Hematopoietic multipotent progenitor cell treated with erythropoietin and hydrocortisone succinate and interleukin-3 and kit ligand, for 17 days (in vitro differentiated cells): ENCODE measurements at places on chromosomes 6 and 20.

DNA sequence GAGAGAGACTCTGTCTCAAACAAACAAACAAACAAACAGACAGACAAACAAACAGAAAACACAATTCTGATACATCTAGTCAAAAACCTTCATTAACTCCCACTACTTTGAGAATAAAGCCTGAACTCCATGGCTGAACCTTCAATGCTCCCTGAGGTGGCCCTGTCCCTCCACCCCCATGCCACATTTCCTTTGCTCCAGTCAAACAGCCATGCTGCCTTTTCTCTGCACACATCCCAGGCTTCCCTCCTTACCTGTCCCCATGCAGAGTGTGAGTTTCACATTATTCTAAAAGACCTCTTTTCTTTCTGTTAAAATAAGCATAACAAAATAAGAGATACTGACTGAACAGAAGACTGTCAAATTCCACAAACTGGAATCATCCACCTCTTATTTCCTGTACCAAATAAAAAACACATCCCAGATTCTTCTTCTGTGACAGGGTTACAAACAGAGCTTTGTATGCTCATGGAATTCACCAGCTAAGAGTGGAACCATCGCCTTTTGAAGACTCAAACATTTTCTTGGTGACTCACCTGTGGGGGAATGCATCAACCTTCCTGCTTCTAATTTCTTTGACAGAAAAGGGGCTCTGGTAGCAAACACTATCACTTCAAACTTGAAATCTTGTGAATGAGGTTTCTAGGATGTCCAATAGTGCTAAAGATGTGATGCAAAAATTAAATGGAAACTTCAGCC is 71.0 kb upstream of the SLC22A16 start:
- no peak for DNase-seq

DNA sequence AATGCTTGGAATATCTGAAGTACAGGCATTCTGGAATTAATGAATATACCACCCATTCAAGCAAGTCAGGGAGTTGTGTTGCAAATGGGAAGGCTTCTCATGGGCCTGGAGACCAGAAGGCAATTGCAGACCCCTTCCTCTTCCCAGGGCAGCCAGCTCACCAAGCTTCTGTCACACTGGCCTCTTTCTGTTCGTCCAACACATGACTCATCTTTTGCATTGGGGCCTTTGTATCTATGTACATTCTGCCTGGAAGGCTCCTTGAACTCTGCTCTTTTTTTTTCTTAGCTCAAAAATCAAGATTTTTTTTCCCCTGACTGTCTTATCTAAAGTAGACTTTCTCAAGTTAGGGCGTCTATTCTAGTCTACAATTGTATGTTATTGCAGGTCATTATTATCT is 132.9 kb upstream of the MYLIP start:
- DNase-seq = no peak

GRCh38 chr20:20505554-20505953 is 137.7 kb downstream of the INSM1 start:
- DNase-seq = no peak

DNA sequence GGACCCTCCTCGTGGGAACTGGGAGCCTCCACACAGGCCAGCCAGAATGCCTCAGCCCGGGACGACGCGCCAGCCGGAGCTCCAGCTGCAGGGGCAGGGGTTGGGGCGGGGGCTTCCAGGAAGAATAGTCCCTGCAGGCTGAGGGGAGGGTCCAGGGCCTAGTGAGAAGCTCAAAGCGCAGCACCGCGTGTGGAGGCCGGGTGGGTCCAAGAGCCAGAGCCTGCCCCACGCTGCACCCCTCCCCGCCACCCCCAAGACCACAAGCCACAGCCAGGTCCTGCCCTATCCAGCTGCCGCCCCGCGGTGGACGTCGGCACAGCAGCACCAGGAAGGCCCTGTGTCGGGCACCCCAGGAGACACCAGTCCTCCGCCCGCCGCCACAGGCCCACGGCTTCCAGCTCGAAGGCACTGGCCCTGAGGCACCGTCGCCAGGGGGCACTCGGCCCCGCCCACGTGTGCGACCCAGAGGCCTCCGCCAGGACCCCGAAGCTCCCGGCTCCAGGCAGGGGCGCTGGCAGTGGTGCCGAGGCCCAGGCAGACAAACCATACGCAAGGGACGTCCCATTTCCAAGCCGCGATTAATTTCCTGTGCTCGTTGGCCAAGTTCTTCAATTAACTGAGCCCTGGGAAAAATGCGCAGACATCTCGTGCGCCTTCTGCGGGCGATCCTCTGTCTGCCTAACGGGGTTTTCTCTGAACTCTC is 19.5 kb downstream of the KCNQ2 start:
- DNase-seq = no peak

- DNase-seq = peak; percentile 76
These were observed 195.5 kb downstream of the JARID2 start for GRCh38 chr6:15441215-15441868.

DNA sequence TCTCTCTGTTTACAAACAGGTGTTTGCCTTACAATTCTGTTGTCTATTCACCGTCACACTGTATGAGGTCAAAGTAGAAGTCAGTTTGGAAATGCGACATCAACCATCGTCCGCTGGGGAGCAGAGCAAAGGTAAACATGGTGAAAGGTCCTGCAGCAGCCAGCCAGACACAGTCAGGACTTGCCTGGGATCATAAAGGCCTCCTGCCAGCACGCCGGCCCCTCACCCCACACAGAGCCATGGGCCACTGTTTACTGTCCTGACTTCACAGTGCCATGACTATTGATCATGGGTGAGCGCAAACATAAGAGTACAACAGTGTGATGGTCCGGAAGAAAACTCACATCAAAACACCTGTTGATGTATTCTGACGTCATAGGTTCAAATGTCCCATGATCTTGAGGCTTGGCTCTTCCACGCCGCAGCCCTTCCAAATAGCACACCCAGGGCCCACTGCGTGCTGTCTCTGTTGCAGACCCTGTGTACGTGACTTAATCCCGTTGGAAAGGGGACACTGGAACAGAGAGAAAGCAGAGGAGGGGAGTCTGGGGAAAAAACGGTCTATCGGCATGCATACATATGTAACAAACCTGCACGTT is 16.9 kb upstream of the PPP1R3G start:
- no peak for DNase-seq

DNA sequence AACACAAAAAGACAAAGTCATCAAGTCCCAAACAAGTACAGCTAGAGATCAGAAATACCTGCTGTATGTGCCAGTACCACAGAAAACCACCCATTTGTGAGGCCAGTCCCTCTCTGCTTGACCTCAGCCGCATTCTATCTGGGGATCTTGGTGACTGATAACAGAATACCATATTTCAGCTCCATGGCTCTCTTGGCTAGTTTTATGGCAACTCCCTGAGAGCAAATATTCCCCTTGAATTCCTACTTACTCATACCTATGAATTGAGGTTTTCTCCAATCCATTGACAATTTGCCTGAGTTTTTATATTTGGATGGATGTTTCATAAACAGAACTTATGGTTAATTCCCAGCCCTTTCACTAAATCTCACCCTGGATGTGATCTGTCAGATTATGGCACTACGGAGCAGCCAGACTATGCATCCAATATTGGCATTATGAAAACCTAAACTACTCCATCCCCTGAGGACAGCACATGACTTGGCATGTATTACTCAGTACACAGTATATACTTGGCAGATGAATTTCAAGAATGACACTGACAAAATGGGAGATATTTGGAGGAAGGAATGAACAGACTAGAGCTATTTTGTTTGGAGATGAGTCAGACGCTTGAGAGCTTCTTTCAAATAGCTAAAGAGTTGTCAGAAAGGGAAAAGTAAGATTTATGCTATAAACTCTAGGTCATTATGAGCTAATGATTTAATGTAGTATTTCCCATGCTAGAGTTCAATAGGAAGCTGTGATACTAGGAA is 95.7 kb downstream of the PRDM1 start:
- DNase-seq = peak; percentile 33

DNA sequence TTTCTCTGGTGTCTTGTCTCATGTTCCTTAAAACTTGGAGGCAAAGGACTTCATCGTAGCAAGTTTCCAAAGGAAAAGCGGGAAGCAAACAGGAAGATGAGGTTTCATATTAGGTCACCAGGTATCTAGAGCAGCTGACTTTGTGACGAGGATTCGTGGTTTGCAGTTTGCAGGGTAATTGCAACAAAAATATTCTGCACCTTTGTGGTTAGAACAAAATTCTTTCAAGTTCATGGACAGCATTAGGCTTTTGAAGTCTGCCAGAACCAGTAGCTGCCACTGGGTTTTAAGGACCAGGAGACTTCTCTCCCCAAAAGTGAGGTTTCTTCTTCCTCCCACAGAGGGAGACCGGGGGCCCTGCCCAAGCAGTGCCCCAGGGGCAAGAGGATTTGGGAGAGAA is 63.4 kb downstream of the RPP40 start:
- no peak for DNase-seq

GRCh38 chr6:48535582-48536009 is 424.6 kb upstream of the PTCHD4 start:
- DNase-seq = no peak

GRCh38 chr6:15183979-15184378 is 61.9 kb upstream of the JARID2 start:
- DNase-seq = no peak

DNA sequence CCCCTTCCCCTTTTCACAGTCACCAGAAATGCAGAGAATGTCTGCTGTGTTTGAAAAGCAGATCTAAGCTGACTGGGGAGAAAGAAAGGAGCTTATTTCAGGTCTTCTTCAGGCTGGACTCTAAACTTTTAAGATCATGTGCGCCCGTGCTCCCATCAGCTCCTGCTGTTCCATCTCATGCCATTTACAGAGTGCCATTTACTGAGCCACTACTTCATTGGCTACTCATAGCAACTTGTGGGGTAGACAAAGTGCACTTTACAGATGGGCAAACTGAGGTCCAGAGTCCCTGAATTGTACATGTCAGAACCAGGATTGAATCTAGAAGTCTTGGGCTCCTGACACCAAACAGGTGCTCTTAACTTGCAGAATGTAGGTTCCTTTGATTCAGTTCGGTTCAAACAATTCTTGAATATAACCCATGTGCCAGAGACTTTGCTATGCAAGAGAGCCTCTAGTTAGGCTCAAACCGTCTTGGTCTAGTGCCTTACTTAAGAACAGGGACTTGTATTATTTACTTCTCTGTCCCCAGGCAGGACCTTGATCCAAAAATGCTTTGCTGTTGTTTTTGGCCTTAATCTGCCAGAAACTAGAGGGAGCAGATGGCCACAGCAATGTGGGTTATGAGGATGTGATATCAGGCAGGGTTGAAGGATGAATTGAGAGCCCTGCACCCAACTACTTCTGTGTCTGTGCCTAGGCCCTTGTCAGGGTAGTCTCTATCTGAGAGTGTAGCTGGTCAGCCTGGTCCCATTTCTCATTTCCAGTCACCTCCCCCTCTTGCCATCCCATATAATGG is 56.4 kb downstream of the RALY start:
- no peak for DNase-seq

- no peak for DNase-seq
These were observed 142.3 kb downstream of the UNC5CL start for GRCh38 chr6:40896696-40897095.

- DNase-seq = no peak
These were observed 86.8 kb downstream of the DLGAP4 start for GRCh38 chr20:36392989-36393388.

GRCh38 chr6:33008944-33009861 is at the start of gene HLA-DOA:
HLA-DOA (minus strand) TSS chr6:33009591.
- no peak for DNase-seq

DNA sequence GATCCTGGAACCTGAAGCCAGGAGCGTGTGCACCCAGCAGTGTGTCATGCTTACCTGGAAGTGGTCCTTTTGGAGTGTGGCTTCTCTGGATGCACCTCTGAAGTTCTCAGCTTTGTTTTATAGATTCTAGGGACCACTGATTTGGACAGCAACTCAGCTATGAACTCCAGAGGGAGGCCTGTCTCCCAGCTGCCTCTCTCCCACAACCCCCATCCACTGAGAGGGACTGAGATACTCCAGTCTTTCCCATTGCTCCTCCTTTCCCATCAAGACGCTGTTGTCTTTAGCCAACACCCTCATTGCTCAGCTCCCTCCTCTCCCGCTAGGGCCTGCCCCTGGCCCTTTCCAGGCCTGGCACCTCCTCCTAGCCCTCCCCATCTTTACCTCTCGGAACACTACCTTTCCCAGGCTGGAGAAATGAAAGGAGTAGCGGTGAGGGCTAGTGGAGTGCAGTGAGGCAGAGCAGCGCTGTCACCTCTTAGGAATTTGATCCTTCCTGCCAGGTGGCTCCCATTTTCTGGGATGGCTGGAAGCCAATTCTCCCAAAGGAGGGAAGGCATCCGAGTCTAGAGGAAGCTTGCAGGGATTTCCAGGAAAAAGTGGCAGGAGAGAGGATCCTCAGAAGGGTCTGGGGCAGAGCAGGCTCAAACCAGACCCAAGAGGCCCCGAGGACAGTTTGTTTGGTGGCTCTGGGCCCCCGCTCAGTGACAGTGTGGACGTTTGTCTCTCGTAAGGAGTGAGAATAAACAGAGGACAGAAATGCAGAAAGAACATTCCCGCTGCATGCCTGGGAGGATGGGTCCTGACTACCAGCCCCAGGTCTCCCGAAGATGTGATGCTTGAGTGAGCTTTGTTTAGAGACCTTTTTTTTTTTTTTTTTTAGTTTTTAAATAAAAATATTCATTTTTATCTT is at the start of gene LRRN4:
LRRN4 (minus strand) TSS at position 285 of the 913 bp plus-strand sequence. CDS start 1,261 bp downstream, outside the sequence.
- DNase-seq = no peak

DNA sequence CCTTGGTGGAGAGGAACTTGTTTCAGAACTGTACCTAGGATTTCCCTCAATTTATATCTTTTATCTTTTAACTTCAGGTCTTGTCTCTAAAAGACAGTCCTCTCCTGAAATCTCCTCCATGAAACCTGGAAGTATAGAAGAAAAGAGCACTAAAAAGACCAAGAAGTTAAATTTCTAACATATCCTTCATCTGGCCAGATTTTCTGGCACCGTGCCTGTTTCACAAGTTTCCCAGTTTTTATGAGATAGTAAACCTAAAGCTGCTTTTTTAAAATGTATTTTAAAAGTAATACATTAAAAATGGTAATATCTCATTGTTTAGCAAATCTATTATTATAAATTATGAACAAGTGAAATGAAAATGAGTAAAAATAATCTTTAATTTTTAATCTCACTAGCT is 348.3 kb upstream of the RSPO3 start:
- no peak for DNase-seq

- no peak for DNase-seq
These were observed 49.0 kb downstream of the CD40 start for GRCh38 chr20:46167080-46167479.

DNA sequence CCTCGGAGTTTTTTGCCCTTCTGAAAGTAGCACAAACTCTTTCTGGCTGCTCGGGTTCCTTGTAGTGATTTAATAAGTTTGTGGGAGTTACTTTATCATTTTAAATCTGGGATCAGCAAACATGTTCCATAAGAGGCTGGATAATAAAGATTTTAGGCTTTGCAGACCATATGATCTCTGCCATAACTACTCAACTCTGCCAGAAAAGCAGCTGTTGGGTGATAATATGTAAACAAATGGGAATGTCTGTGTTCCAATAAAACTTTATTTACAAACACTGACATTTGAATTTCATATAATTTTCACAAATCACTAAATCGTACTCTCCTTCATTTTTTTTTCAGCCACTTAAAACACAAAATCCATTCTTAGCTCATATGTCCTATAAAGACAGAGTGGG is 3.9 kb upstream of the STMND1 start:
- no peak for DNase-seq

- DNase-seq = no peak
These were observed 205.7 kb downstream of the ANKRD60 start for GRCh38 chr20:58022711-58023110.

- DNase-seq = no peak
These were observed 28.0 kb downstream of the IL22RA2 start for GRCh38 chr6:137145421-137145820.
